Panc1 (cell line): ENCODE measurements at places on chromosomes 7 and 10.
A peak's percentile ranks its signal among the peaks of the same experiment; 100 is the strongest.

GRCh38 chr7:18724318-18724717, 228.8 kb downstream of the HDAC9 start:
- DNase-seq: no peak

DNA sequence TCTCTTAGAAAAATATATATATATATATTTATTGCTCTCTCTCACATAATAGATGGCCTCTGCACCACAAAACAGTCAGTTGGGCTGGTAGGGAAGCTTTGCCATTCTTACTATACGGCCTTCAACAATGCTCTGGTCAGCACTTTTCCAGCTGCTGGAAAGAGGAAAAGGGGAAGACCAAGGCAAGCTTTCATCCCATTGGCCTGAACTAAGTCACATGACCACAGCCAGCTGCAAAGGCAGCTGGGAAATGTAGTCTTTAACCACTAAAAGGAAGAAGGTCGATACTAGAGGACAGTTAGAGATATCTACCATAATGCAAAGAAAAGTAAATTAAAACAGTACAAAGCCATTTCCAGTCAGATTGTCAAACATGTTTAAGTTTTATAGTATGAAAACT, 58.4 kb upstream of the MACROH2A2 start:
- DNase-seq: no peak

- no peak for DNase-seq
Observed at GRCh38 chr10:5958077-5958476, 19.3 kb downstream of the IL15RA start.

DNA sequence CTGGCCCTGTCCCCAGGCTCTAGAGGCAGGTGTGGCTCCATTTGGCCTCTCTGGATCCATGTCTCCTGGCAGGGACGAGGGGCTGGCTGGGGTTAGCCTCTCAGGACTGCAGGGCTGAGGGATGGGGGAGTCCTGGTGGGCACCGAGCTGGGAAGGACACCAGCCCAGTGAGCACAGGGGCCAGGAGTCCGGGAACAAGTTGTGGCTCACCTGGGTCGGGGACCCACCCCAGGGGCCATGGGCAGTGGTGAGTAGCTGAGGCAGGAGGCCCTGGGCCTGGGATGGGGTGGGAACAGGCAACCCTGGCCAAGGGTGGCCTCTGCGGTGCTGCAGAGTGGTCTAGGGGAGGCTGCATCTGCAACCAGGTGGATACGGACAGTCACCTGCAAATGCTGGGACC, 24.1 kb downstream of the ANTXRL start:
- DNase-seq: no peak

- DNase-seq: peak; percentile 12
Observed at GRCh38 chr7:158646766-158647474, 57.7 kb downstream of the NCAPG2 start.

- no peak for DNase-seq
Observed at GRCh38 chr10:11145495-11145855, 127.8 kb downstream of the CELF2 start.

- no peak for DNase-seq
Observed at GRCh38 chr7:43937444-43937843, 11.2 kb downstream of the UBE2D4 start.
